ENCODE measurements at places on chromosomes 2 and 18.

- no peak for DNase-seq
Measured at GRCh38 chr18:22609642-22610041, 191.9 kb upstream of the CTAGE1 start.

GRCh38 chr2:105038383-105039061 lies 653 bp downstream of the MRPS9 start:
- no peak for DNase-seq

- DNase-seq, result no peak
Measured at GRCh38 chr2:127811397-127812321, 688 bp upstream of the WDR33 start.

DNA sequence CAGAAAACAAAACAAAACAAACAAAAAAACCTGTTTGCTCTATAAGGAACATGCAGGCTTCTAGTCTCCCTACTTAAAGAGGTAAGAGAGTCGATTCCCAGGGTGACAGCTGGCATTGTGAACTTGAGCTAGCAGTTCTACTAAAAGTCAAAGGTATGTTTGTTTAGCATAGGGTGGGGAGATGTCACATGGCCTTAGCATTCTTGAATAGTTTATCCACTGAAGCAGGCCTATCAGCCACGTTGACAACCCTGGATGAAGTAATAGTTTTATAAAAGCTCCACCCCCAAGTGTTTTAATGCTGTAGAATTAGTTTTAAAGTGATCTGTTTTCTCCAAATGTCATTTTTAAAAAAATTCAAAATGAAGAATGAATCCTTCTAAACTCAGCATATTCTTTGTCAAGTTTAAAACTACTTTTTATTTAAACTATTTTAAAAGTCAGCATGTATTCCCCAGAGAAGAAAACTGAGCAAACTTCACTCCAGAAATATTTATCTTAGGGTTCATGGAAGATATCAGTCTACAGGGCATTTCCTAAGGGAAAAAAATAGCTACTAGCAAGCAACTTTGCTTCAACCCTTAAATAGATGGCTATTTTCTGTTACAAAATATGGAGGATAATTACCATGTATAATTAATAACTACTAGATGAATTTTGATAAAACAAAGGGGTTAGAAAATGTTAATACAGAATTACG lies 1.7 kb downstream of the MYOM1 start:
- DNase-seq, result no peak

DNA sequence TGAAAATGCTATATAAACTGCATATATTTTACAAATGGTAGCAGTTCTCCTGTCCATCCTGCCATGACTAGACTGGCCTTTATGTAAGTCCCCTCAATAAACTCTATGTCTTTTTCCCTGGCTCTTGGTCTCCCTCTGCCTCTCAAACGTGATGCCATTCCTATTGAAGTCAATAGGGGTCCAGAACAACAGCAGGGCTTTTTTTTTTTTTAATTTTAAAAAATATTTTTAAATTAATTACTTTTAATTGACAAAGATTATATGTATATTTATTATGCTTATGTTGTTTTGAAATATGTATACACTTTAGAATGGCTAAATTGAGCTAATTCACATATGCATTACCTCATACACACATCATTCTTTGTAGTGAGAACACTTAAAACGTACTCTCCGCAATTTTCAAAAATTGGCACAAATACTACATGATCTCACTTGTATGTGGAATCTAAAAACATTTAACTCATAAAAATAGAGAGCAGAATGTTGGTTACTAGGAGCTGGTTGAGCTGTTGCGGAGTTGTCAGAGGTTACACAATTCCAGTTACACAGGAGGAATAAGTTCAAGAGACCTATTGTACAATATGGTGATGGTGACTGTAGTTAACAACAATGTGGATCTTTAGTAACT lies 123.1 kb downstream of the LRRTM4 start:
- no peak for DNase-seq

- DNase-seq, result no peak
Measured at GRCh38 chr2:30522421-30522820, 75.4 kb downstream of the LCLAT1 start.
